ENCODE measurements at places on chromosomes 3 and 15. TPM values are rescaled to one million over a fixed set of nuclear protein-coding genes. Genes with fewer than 3 reads are reported as not detected.

Gene KLHL40
- not detected for total RNA-seq

Gene DISP2
- total RNA-seq: under 0.01 TPM

Gene GCHFR
- total RNA-seq: 30.9 TPM

Gene EPHB1
- not detected for total RNA-seq

Gene MEX3B
- 0.64 TPM for total RNA-seq

Gene SQOR
- 378 TPM for total RNA-seq

Gene PAQR9
- not detected for total RNA-seq

Gene REC114
- total RNA-seq: not detected

Gene CCR5
- total RNA-seq: not detected

Gene ZNF80
- total RNA-seq: not detected

Gene VILL
- 25.5 TPM for total RNA-seq

Gene SH2D7
- not detected for total RNA-seq

Gene TMC3
- total RNA-seq: not detected

Gene ARPP19
- total RNA-seq: 211 TPM

Measured in tracheal epithelial cell (primary cell).